ENCODE measurements at places on chromosomes 12 and 14.

- peak; percentile 34 for DNase-seq
Measured at GRCh38 chr14:59017285-59017965, 171.0 kb upstream of the DAAM1 start.

- no peak for DNase-seq
Measured at GRCh38 chr14:21940887-21941856, 267.6 kb upstream of the OR4E1 start.

- DNase-seq, result peak; percentile 23
Measured at GRCh38 chr14:69945912-69946311, 66.7 kb downstream of the SMOC1 start.

DNA sequence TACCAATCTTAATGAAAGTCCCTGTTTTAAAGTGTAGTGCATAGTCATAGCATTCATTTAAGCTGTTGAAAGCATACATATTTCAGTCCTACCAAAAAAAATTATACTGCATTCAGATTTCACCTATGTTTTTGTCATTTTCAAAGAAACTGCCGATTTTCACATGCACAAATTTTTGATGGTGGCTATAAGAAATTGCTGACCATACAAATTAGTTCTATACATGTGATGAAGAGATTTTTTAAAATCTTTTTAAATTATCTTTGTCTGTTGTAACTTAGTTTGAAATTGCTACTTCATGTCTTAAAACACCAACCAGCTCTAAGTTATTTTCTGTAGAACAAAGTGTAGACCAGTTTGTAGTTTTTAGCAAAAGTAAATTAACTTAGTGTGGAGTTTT is 3.5 kb upstream of the GTF2A1 start:
- no peak for DNase-seq

DNA sequence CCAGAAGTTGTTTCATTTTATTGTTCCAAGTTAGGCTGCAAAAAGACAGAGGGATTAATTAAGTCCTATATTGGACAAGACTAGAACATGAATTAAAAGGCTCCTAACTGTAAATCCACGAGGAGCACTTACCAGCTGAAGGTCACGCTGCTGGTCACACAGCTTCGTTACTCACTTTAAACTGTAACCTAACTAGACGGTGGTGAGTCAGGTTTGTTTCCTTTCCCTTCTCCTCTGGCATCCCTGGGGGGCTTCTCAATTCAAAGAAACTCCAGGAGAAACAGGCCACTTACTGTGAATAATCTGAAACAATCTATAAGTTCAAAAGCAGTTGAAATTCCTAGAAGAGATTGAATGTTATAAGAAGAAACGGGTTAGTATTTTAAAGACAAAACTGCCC is 331.4 kb downstream of the BCAT1 start:
- peak; percentile 38 for DNase-seq

DNA sequence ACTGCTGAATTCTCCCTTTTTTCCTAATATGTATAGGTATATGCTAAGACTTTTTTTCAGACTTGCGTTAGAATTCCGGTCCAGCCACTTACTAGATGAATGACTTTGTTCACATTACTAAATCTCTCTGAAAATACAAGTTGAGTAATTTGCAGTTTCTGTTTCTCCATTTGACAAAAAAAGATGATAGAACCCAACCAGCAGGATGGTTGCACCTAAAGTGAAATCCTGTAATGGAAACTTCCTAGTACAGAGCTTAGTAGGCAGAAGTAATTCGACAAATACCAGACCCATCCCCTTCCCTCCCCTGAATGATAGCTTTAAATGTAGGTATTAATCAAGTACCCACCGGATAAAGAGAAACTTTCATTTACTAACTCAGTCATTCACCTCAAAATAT is 113.6 kb upstream of the RAP1B start:
- DNase-seq, result peak; percentile 69

GRCh38 chr12:40238266-40238902 is 13.6 kb downstream of the LRRK2 start:
- DNase-seq, result no peak

DNA sequence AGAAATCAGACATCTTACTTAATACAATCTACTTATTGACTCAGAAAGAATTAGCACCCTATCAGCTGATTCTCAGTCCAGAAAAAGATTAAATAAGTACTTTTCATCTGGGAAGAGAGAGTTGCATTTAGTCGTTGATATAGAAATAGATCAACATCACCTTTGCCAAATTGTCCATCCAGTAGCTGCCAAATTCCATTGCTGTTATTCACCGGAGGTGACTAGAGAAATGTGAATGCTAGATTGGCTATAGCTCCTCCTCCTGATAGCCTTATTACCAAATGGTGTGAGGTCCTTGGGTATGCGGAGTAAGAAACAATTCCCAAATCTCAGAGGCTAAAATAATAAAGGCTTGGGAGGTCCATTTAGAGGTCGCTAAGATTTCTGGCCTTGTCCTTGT is 723.3 kb upstream of the FLRT2 start:
- DNase-seq, result no peak

DNA sequence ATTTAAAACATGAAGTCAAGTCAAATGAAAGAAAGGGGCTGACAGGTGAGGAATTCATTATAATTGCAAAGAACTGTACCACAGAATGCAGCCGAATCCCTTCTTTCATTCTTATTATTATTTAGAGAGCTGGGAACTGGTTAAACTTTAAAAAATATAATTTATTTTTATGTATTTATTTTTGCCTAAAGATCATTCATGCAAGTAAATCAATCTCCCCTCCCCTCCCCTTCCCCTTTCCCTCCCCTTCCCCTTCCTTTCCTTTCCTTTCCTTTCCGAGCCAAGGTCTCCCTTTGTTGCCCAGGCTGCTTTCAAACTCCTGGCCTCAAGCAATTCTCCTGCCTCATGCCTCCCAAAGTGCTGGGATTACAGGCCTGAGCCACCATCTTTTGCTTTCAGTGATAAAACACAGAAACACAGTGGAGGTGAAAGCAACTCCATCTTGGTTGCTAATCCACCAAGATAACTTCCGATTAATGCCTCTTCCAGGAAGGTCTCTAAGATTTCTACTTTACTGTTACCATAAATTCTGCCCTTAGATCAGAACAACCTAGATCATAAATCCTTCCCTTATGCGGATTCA is 6.0 kb upstream of the UBC start:
- DNase-seq, result no peak

DNA sequence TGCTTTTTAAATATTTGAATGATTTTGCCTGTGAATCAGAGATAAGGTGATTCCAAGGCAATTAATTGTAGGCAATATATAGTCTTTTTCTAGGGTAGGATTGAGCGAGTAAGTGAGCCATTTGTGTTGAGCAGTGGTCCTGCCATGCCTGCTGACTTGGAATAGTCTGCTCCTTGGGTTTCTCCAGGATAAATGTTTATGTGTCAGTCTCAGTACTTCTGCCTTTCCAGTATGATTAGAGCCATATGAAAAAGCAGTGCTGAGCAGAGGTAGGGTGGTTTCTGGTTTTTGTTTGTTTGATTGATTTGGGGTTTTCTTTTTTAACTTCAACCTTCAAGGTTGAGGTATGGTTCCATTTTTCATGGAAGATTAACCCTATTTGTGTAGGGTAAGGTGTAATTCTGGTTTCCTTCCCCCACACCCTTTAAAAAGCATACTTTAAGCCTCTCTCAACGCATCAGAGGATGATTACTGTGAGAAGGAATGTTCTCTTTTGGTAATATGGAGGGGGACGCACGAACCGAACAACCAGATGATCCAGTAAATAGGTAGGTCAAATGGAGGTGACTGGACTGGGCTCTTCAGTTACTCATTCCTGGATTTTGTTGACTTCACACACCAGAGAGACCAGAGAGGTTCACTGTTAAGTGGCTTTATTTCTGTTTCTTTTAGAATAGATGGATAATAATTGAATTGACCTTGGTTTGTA is 22.7 kb downstream of the FRMD6 start:
- peak; percentile 94 for DNase-seq

DNA sequence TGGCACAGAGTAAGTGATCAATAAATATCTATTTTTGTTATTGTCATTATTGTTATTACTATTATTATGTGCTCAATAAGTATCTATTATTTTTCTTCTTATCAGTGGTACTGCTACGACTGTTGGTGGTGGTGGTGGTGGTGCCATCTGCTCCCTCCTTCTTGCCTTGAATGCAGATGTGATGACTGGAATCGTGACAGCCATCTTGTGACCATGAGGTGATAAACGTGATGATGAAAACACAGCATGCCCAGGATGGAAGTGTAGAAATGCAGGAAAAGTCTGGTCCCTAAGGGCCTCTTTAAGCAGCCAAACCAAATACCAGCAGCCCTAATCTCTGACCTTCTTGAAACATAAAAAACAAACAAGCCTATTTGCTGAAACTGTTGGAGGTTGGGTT is 22.4 kb downstream of the SLC6A12 start:
- DNase-seq, result no peak

GRCh38 chr12:3562484-3562883 is 71.5 kb downstream of the PRMT8 start:
- no peak for DNase-seq

- DNase-seq, result no peak
Measured at GRCh38 chr14:30177781-30178180, 250.1 kb upstream of the PRKD1 start.

DNA sequence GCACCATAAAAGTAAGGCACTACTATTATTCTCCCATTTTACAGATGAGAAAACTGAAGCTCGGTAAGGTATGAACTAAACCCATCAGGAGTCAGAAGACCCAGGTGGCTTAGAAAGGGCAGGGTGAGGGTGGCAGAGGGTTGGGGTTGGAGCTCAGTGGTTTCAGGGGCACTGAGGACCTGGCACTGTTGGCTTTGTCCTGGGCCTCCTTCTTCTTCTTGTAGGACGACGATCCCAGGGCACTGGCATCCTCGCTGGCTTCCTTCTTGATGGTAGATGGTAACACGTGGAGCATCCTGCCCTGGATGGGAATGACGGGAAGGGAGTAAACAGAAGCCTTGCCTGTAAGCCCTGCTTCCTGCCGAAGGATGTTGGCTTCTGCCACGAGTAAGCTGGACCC is 19.9 kb downstream of the RBM19 start:
- no peak for DNase-seq

GRCh38 chr14:24848102-24848790 is 201.7 kb downstream of the STXBP6 start:
- peak; percentile 73 for DNase-seq

DNA sequence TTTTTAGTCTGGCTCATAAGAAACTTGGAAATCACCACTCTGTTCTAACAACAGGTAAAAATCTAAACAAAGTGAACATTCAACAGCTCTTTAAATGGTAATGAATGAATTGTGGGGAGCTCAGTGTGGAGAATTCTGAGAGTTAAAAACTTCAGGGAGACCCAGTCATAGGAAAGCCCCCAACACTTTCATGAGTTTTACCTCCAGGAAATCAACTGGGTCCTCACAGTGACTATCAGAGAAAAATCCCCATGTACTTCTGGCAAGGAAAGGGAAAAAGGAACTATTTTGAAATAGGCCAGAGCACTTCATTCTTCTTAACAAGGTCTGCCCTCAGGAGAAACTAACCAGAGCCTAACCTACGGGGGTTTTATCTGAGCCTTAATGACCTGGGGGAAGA is 134.7 kb downstream of the CMAS start:
- no peak for DNase-seq

GRCh38 chr12:92718483-92718990 is 15.7 kb downstream of the PLEKHG7 start:
- DNase-seq, result peak; percentile 11

Measured in fibroblast of lung (primary cell).